ENCODE measurements at places on chromosomes 5 and 9. TPM values are rescaled to one million over a fixed set of nuclear protein-coding genes. Genes with fewer than 3 reads are reported as not detected.

The TRIO gene
- total RNA-seq, result 359 TPM

The CSNK1A1 gene
- 306 TPM for total RNA-seq

The CDH6 gene
- total RNA-seq, result under 0.01 TPM

The RAPGEF6 gene
- total RNA-seq, result 13.2 TPM

The CD72 gene
- 4.4 TPM for total RNA-seq

The MARVELD2 gene
- total RNA-seq, result 2.0 TPM

The FLT4 gene
- total RNA-seq, result 0.20 TPM

The CCNI2 gene
- not detected for total RNA-seq

The MAN2A1 gene
- 43.0 TPM for total RNA-seq

The LECT2 gene
- total RNA-seq, result not detected

The CATSPER3 gene
- total RNA-seq, result under 0.01 TPM

The PROB1 gene
- total RNA-seq, result 0.73 TPM

The ARL14EPL gene
- 0.20 TPM for total RNA-seq

The ANKRD34B gene
- total RNA-seq, result not detected

The SPATA31A3 gene
- not detected for total RNA-seq

The MYMK gene
- total RNA-seq, result not detected

The SVEP1 gene
- total RNA-seq, result 16.4 TPM

The BARHL1 gene
- not detected for total RNA-seq

The KIF2A gene
- 53.6 TPM for total RNA-seq

The NR3C1 gene
- 35.3 TPM for total RNA-seq

The TCF7 gene
- 20.9 TPM for total RNA-seq

The ITK gene
- not detected for total RNA-seq

The LCN10 gene
- under 0.01 TPM for total RNA-seq

The GAPT gene
- total RNA-seq, result not detected

The SOX30 gene
- total RNA-seq, result not detected

The WHRN gene
- 0.78 TPM for total RNA-seq

The ARHGEF37 gene
- not detected for total RNA-seq

The TARS1 gene
- total RNA-seq, result 215 TPM

The PDLIM7 gene
- 63.9 TPM for total RNA-seq

The CTXN3 gene
- total RNA-seq, result not detected

The SLC34A3 gene
- not detected for total RNA-seq

The PKD2L2 gene
- total RNA-seq, result not detected

The TRPM3 gene
- total RNA-seq, result 16.2 TPM

The SPINK7 gene
- not detected for total RNA-seq

The F2R gene
- total RNA-seq, result 63.9 TPM

The CSF1R gene
- total RNA-seq, result not detected

The MEIKIN gene
- total RNA-seq, result not detected

The PTGDS gene
- total RNA-seq, result 4.8 TPM

The OTP gene
- not detected for total RNA-seq

The GPR151 gene
- not detected for total RNA-seq

The DMRT2 gene
- 1.6 TPM for total RNA-seq

The IFNA2 gene
- total RNA-seq, result not detected

The ACER2 gene
- 1.2 TPM for total RNA-seq

The PCDHGC4 gene
- total RNA-seq, result 2.2 TPM

The JAKMIP2 gene
- total RNA-seq, result 1.1 TPM

The PCDHGA3 gene
- total RNA-seq, result 1.2 TPM

The MARCOL gene
- total RNA-seq, result not detected

The GABRG2 gene
- not detected for total RNA-seq

The NPR3 gene
- 10.8 TPM for total RNA-seq

The PBX3 gene
- total RNA-seq, result 33.6 TPM

The SPATA31E1 gene
- total RNA-seq, result 0.59 TPM

The OR1J2 gene
- total RNA-seq, result 0.20 TPM

The LMBRD2 gene
- total RNA-seq, result 7.3 TPM

The PCDHGA5 gene
- 0.73 TPM for total RNA-seq

The PTPRD gene
- 18.4 TPM for total RNA-seq

The ZDHHC11 gene
- 2.0 TPM for total RNA-seq

The NR2F1 gene
- 5.9 TPM for total RNA-seq

The CYLC2 gene
- total RNA-seq, result not detected

The FIBCD1 gene
- 1.8 TPM for total RNA-seq
